H54 (cell line): ENCODE measurements at places on chromosomes 6 and 20.

DNA sequence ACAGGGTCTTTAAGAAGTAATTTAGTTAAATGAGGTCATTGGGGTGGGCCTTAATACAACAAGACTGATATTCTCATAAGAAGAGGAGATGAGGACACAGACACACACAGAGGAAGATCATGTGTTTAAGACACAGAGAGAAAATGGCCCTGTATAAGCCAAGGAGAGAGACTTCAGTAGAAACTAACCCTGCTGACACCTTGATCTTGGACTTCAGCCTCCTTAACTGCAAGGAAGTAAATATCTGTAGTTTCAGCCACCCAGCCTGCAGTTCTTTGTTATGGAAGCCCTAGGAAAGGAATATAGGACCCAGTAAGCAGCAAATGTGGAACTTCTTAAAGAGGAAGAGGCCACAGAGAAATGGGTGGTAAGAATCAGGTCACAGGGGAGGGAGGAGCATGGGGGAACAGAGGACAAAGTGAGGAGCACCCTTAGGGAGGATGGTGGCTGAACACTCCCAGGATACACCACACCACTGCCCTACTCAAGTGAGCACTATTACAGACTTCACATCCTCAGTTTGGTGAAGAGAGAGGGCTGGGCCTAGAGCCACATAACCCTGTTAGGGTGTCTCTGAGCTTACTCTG, 762 bp downstream of the SIRPB1 start:
- no peak for DNase-seq

GRCh38 chr6:122669868-122670267, 59.7 kb downstream of the PKIB start:
- DNase-seq, result no peak

GRCh38 chr6:127566651-127567050, 10.3 kb upstream of the C6orf58 start:
- no peak for DNase-seq

- DNase-seq, result no peak
These were observed 45.6 kb downstream of the PYGB start for GRCh38 chr20:25293507-25293906.

GRCh38 chr6:40706178-40706577, 119.0 kb upstream of the LRFN2 start:
- DNase-seq, result no peak

DNA sequence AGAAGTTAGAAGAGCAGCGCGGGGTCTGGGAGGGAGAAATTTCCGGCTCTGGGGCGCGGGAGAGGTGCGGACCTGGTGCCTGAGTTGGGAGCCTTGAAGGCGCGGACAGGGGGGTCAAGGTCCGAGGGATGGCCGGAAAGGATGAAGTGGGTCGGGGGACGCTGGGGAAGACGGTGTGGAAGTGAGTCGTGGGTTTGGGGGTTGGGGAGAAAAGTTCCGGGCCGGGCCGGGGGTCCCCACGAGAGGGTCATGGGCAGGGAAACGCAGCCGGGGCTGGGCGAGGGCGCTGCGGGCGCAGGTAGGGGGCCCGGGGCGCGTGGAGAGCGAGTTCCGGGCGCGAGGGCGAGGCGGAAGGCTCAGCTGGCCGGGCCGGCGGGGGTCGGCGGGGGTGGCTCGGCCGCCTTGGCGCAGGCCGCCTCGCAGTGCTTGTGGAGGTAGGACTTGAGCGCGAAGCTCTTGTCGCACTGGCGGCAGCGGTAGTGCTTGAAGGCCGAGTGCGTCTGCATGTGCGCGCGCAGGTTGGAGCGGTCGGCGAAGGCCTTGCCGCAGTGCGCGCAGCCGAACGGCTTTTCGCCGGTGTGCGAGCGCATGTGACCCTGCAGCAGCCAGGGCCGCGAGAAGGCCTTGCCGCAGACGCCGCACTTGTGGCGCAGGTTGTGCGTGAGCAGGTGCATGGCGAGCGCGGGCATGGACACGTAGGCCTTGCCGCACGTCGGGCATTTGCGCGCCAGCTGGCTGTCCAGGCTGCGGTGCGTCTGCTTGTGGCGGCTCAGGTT, 10.5 kb upstream of the SRXN1 start:
- no peak for DNase-seq

DNA sequence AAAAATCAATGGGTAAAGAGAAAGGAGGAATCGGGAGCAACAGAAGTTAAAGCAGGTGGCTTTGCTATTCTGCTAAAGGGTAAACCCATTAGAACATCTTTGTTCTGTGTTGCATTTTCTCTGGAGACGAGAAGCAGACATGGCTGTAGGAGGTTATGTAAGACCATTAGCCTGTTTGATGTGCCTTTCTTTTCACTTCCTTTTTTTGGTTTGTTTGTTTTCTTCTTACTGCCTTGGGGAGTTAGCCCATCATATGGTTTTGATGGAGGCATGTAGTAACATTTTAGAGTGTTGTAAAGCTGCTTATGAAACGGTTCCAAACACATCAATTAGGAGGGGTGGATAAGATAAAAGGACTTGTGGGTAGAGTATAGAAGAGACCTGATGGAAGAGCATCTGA, 131.0 kb downstream of the DOK5 start:
- DNase-seq, result no peak

- no peak for DNase-seq
These were observed 21.4 kb downstream of the ZFAND3 start for GRCh38 chr6:37840940-37841300.

- no peak for DNase-seq
These were observed 45.5 kb downstream of the PTPN1 start for GRCh38 chr20:50555662-50556061.

GRCh38 chr20:33664085-33664761, 2.1 kb downstream of the C20orf144 start:
- DNase-seq, result no peak

DNA sequence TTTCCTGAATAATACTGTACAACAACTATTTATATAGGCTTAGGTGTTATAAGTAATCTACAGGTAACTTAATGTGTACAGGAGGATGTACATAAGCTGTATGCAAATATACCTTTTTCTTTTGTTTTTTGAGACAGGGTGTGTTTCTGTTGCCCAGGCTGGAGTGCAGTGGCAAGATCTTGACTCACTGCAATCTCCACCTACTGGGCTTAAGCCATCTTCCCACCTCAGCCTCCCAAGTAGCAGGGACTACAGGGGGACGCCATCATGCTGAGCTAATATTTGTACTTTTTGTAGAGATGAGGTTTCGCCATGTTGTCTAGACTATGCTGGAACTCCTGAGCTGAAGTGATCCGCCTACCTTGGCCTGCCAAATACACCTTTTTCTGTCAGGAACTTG, 191.7 kb upstream of the ZNF217 start:
- DNase-seq, result no peak

GRCh38 chr20:63394069-63394919, 33.1 kb upstream of the CHRNA4 start:
- no peak for DNase-seq

DNA sequence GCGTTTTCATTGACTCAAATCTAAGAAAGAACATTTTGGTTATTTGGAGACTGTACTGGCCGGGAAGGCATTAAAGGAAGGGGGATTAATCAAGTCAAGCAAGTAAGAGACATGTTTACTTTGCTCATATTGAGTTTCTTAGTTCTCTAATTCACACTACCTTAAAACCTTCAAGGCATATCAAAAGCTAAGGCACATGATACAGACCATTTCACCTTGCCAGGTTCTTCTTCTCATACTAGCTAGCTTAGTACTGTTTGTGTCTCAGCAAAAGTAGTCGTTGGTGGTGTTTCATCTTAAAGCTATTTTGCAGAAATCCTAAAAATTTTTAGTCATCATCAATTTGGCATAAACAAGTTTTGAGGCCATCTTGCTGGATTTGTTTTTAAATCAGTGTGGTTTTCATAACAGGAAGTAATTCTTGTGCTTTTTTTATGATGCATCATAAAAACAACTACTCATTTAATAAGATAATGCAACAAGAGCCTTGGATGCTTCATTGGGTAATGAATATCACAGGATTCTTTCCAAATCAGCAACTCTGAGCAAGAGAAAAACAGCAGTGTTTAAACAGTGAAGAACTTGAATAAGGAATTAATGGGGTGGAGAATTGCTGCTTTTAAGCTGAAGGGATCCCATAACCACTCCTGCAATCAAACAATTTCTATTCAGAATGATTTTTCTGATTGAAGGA, 425.3 kb downstream of the EPM2A start:
- no peak for DNase-seq
